GM23338 (cell line): ENCODE measurements at places on chromosomes 7 and 10.

GRCh38 chr10:62806251-62806650, 1.7 kb downstream of the ADO start:
- H3K27ac ChIP-seq, result no peak overlapping the region
- DNase-seq, result no peak
- H3K36me3 ChIP-seq, result peaks cover 7% of the 10 kb centered on the region; the same call in 1 of the 2 replicates
- H3K27me3 ChIP-seq, result no peaks in the 10 kb centered on the region
- H3K4me3 ChIP-seq, result peak overlapping the region; percentile 87

GRCh38 chr7:131581241-131582051, 25.0 kb upstream of the PODXL start:
- H3K27me3 ChIP-seq, result no peaks in the 10 kb centered on the region
- no peak overlapping the region for H3K4me3 ChIP-seq
- peak overlapping the region; percentile 75; the same call in 1 of the 2 replicates for H3K27ac ChIP-seq
- peaks cover 13% of the 10 kb centered on the region for H3K4me1 ChIP-seq

DNA sequence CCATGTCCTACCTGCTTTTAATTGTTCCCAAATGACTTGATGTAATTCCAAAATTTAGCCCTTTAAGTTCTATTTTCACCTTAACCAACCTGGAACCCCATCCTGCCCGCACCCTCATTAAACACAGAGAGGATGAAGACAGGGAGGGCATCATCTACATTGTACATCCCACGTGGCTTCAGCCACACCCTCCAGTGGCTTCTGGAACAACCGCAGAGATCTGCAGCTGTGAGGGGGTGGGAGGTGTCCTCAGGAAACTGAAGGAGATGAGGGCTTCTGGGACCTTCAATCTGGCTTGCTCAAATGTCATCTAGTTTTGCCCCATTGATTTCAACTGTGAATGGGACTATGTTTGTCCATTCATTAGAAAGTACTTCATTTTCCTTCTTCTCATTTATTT, 39.0 kb downstream of the AKR1B1 start:
- no peaks in the 10 kb centered on the region for H3K27me3 ChIP-seq
- no peaks in the 10 kb centered on the region for H3K4me1 ChIP-seq
- no peaks in the 10 kb centered on the region for H3K36me3 ChIP-seq
- H3K27ac ChIP-seq, result no peak overlapping the region
- DNase-seq, result no peak
- H3K4me3 ChIP-seq, result no peak overlapping the region

DNA sequence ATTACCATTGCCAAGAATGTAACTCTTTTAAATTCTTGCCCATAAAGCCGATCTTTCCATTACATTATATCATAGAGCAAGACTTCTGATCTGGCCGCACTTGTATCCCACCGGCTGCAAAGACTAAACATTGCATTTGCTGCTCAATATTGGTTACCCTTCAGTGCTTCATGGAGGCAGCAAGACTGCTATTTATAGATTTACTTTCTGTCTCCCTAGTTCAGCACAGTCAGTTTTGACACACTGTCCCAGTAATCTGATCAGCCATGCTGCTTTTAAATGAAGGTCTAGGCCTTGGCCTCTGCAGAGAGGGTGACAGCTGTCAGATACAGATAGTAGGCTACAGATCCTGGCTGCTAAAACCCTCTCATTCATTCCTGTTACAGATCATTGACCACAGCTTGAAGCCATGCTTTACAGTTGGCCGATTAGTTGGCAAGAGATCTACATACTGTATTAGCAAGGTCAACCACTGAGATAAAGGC, 562.6 kb upstream of the GALNT17 start:
- DNase-seq, result no peak
- H3K4me3 ChIP-seq, result no peak overlapping the region
- H3K27me3 ChIP-seq, result no peaks in the 10 kb centered on the region
- H3K4me1 ChIP-seq, result 0 out of 2 replicates have a peak, but pooled peaks cover 4% of the 10 kb centered on the region
- H3K27ac ChIP-seq, result no peak overlapping the region

DNA sequence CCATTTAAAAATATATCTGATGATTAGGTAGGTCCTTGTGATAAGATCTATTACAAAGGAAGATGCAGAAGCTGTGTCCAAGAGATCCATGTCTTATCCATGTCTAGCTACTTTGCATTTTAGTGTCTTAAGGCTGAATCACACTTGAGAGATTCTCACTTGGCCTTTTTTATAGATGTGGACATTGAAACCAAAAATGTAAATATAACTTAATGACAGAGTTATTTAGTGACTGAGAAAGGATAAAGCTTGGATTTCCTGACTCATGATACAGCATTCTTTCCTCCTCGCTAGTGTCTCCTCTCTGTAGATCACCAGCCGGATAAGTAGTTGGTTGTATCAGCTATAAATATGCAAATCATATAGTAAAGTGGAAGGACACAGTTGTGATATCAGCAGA, 23.3 kb downstream of the INHBA start:
- no peaks in the 10 kb centered on the region for H3K27me3 ChIP-seq
- H3K36me3 ChIP-seq, result no peaks in the 10 kb centered on the region
- H3K4me1 ChIP-seq, result peaks cover 4% of the 10 kb centered on the region
- no peak for DNase-seq
- H3K4me3 ChIP-seq, result no peak overlapping the region
- H3K27ac ChIP-seq, result no peak overlapping the region

- H3K4me1 ChIP-seq, result no peaks in the 10 kb centered on the region
- H3K36me3 ChIP-seq, result no peaks in the 10 kb centered on the region
- no peak overlapping the region for H3K4me3 ChIP-seq
- no peaks in the 10 kb centered on the region for H3K27me3 ChIP-seq
- DNase-seq, result peak; percentile 23
Observed at GRCh38 chr7:10780400-10780747, 193.3 kb upstream of the PHF14 start.

DNA sequence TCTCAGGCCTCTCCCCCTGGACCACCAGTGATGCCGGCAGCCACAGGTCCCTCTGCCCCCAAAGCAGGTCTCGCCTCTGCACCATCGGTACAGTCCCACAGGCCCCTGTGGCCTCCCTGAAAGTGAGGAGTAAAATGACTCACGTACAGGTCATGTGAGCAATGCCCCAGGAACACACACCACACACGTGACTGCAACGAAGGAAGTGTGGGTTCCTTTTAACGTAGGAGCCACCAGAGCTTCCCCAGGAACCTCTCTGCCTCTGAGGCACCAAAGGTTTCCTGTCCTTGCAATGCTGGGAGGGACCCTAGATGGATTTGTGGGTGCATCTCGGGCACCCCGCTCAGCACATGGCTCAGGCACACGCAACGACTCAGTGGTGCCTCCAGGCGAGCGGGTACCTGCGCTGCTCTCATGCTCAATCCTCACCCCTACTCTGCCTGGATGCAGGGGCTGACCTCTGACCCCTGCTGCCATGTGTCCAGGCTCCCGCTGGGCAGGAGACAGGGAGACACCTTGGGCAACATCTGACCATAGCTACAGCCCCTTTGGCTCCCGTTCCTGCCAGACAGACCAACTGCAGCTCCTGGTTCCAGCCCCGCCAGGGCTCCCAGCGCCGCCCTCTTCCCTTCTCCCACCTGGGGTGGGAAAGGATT, 120.7 kb downstream of the PRKAG2 start:
- no peaks in the 10 kb centered on the region for H3K36me3 ChIP-seq
- DNase-seq, result no peak
- peaks cover 7% of the 10 kb centered on the region for H3K4me1 ChIP-seq
- H3K27ac ChIP-seq, result no peak overlapping the region
- H3K27me3 ChIP-seq, result no peaks in the 10 kb centered on the region

DNA sequence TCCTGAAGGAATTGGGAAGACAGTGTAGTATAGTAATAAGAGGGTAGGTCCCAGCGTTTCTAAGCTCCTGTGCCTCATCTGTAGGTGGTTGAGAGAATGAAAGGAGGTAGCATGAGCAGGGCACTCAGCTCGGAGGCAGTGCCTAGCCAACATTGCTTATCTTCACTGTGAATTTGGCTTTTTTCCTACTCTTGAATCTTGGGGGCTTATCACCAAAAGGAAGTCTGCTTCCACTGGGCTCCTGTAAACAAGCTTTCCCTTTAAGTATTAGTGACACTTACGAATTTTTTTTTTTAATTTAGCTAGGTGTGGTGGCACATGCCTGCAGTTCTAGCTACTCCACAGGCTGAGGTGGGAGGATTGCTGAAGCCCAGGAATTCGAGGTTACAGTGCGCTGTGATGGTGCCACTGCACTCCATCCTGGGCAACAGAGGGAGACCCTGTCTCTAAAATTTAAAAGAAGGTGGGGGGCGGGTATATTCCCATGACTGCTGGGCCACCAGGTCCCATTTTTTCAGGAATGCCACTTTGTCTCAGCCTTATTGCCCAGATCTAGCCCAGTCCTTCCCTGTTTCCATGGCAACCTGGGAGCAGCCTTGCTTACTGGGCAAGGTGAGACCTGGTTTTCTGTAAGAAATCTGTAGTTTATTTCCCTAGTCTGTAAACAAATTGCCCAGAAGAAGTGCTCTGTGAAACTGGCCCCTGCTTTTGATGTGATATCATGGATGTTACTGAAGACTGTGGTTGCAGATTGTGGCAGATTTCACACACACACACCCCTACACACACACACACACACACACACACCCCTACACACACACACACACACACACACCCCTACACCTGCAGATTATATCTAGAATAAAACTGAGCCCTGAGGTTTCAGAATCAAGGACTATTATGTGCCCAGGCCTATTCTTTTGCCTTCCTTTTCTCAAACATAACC, 19.4 kb downstream of the OGDH start:
- DNase-seq, result no peak
- H3K27me3 ChIP-seq, result no peaks in the 10 kb centered on the region
- H3K27ac ChIP-seq, result no peak overlapping the region
- H3K4me3 ChIP-seq, result no peak overlapping the region
- no peaks in the 10 kb centered on the region; the same call in 1 of the 2 replicates for H3K36me3 ChIP-seq
- H3K4me1 ChIP-seq, result peaks cover 9% of the 10 kb centered on the region; the same call in 1 of the 2 replicates

DNA sequence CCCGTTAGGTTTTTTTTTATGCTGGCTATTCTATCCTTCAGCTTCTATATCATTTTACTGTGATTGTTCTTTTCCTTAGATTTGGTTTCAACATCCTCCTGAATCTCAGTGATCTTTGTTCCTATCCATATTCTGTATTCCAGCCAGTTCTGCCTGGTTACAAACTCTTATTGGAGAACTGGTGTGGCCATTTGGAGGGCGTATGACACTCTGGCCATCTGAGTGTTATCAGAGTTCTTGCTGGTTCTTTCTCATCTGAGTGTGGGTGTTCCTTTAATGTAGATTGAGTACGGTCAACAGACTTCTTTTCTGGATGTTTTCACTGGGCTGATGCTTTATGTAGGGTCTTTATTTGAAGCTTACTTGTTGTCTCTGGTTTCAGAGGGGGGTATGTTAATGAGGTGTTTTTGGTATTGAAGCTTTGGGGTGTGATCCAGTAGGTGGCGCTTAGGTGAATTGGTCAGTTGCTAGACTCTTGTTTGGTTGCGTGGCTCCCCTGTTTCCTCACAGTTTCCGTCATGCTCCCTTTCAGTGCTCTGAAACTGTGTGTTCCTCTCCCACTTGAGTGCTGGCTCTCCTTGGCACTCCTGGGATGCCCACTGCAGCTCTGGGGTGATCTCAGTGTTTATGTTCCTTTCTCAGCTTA, 80.7 kb downstream of the FANK1 start:
- peak; percentile 73 for DNase-seq
- peaks cover 5% of the 10 kb centered on the region; the same call in 1 of the 2 replicates for H3K4me1 ChIP-seq
- no peak overlapping the region for H3K4me3 ChIP-seq
- H3K36me3 ChIP-seq, result no peaks in the 10 kb centered on the region

- DNase-seq, result no peak
- no peaks in the 10 kb centered on the region for H3K27me3 ChIP-seq
- no peak overlapping the region for H3K4me3 ChIP-seq
- H3K4me1 ChIP-seq, result no peaks in the 10 kb centered on the region
Observed at GRCh38 chr10:49106451-49106850, 8.9 kb downstream of the VSTM4 start.

DNA sequence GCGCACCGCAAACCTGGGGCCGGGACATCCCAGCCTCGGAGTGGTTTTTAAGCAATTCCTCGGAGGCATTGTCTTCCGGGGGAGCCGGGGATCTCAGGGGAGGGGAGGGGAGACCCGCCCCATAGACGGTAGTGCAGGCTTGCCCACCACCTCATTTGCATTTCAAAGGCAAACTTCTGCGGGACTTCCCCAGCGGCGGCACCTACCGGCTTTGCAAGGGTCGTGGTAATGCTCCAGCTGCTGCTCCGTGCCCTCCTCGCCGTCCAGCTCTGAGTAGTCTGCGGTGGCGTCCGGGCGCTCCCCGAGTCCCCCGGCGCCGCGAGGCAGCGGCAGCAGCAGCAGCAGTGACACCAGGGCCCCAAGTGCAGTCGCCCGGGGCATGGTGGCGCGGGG, 425 bp downstream of the TLL2 start:
- H3K27me3 ChIP-seq, result peaks cover 55% of the 10 kb centered on the region
- H3K4me3 ChIP-seq, result peak overlapping the region; percentile 77
- no peaks in the 10 kb centered on the region for H3K36me3 ChIP-seq
- DNase-seq, result peak; percentile 64

- DNase-seq, result no peak
- no peak overlapping the region for H3K27ac ChIP-seq
- no peaks in the 10 kb centered on the region for H3K36me3 ChIP-seq
- no peaks in the 10 kb centered on the region for H3K27me3 ChIP-seq
- no peaks in the 10 kb centered on the region for H3K4me1 ChIP-seq
Observed at GRCh38 chr10:133211141-133211830, 18.7 kb upstream of the UTF1 start.

DNA sequence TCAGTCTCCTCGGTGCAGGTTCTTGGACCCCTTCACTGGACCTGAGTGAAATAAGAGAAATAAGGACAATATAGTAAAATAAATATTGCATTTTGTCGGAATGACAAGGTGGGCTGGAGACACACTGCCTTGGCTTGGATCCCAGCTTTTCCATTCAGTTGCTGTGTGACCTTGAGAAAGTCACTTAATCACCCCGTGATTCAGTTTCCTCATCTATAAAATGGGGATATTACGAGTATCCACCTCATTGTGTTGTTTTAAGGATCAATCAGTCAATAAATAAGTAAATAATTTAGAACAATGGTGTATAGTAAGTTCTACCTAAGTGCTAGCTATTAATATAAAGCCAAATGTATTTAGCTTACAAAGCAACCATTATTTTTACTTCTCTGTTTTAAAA, 29.1 kb downstream of the HK1 start:
- no peak overlapping the region for H3K27ac ChIP-seq
- no peaks in the 10 kb centered on the region for H3K27me3 ChIP-seq
- peaks cover 22% of the 10 kb centered on the region for H3K4me1 ChIP-seq
- no peak for DNase-seq
- H3K36me3 ChIP-seq, result no peaks in the 10 kb centered on the region

GRCh38 chr10:66837335-66837734, 88.5 kb upstream of the LRRTM3 start:
- no peak for DNase-seq
- peaks cover 4% of the 10 kb centered on the region for H3K4me1 ChIP-seq
- H3K27me3 ChIP-seq, result no peaks in the 10 kb centered on the region
- no peaks in the 10 kb centered on the region for H3K36me3 ChIP-seq

DNA sequence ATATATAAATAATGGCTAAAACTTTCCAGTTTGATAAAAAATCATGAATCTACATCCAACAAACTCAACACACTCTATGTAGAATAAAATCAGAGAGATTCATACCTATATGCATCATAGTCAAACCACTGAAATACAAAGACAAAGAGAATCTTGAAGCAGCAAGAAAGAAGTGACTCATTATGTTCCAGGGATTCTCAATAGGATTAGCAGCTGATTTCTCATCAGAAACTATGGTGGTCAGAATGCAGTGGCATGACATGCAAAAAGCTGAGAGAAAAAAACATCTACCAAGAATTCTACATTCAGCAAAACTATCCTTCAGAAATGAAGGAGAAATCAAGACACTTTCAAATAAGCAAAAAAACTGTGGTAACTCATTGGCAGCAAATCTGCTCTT, 187.4 kb downstream of the RNLS start:
- H3K27me3 ChIP-seq, result no peaks in the 10 kb centered on the region
- no peaks in the 10 kb centered on the region for H3K4me1 ChIP-seq
- H3K4me3 ChIP-seq, result no peak overlapping the region
- no peak overlapping the region for H3K27ac ChIP-seq
- DNase-seq, result no peak
